ENCODE measurements at places on chromosomes 4 and X. TPM values are rescaled to one million over a fixed set of nuclear protein-coding genes. Genes with fewer than 3 reads are reported as not detected.

- no peak overlapping the region for H3K27ac ChIP-seq
- H3K27me3 ChIP-seq, result no peaks in the 10 kb centered on the region
- no peak overlapping the region for H3K4me3 ChIP-seq
- peaks cover 8% of the 10 kb centered on the region for H3K4me1 ChIP-seq
These were observed 65.6 kb downstream of the ATXN3L start for GRCh38 chrX:13254076-13254785.

- peaks cover 13% of the 10 kb centered on the region for H3K4me1 ChIP-seq
- H3K4me3 ChIP-seq, result no peak overlapping the region
- H3K36me3 ChIP-seq, result no peaks in the 10 kb centered on the region
- H3K27ac ChIP-seq, result no peak overlapping the region
- no peak for DNase-seq
These were observed 1.2 kb downstream of the NLGN4X start for GRCh38 chrX:6227453-6227835.

GRCh38 chr4:86961116-86961515, 26.3 kb downstream of the AFF1 start:
- H3K27me3 ChIP-seq, result no peaks in the 10 kb centered on the region
- no peak overlapping the region for H3K4me3 ChIP-seq
- H3K4me1 ChIP-seq, result peaks cover 61% of the 10 kb centered on the region

DNA sequence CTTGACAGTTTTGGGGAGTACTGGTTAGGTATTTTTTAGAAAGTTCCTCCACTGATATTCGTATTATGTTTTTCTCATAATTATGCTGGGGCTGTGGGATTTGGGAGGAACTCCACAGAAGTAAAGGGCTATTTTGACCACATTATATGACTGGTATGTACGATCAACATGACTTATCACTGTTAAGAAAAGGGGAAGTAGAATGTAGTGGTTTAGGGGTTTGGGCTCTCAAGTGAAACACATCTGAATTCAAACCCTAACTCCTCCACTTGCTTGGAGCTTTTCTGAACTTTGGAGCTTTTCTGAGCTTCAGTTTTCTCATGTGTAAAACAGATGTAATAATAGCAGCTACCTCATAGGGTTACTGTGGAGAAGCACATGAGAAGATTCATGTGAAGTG, 96.4 kb upstream of the C1GALT1C1 start:
- H3K4me3 ChIP-seq, result no peak overlapping the region
- no peaks in the 10 kb centered on the region for H3K4me1 ChIP-seq
- H3K27ac ChIP-seq, result no peak overlapping the region
- no peaks in the 10 kb centered on the region for H3K27me3 ChIP-seq

- no peaks in the 10 kb centered on the region for H3K27me3 ChIP-seq
- no peak for DNase-seq
- no peak overlapping the region for H3K27ac ChIP-seq
- H3K36me3 ChIP-seq, result no peaks in the 10 kb centered on the region
- no peak overlapping the region for H3K4me3 ChIP-seq
These were observed 117.7 kb upstream of the PSAPL1 start for GRCh38 chr4:7552466-7552865.

DNA sequence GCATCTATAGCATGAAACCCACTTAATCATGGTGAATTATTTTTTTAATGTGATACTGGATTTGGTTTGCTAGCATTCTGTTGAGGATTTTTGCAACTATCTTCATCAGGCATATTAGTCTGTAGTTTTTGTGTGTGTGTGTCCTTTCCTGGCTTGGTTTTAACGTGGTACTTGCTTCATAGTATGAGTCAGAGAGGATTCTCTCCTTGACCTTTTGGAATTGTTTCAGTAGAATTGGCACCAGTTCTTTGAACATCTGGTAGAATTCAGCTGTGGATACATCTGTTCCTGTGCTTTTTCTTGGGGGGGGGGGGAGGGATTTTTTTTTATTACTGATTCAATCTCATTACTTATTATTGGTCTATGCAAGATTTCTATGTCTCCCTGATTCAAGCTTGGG, 232.0 kb upstream of the KLF8 start:
- no peaks in the 10 kb centered on the region for H3K27me3 ChIP-seq
- H3K4me3 ChIP-seq, result no peak overlapping the region
- H3K27ac ChIP-seq, result no peak overlapping the region
- H3K36me3 ChIP-seq, result no peaks in the 10 kb centered on the region
- H3K4me1 ChIP-seq, result no peaks in the 10 kb centered on the region
- DNase-seq, result no peak

DNA sequence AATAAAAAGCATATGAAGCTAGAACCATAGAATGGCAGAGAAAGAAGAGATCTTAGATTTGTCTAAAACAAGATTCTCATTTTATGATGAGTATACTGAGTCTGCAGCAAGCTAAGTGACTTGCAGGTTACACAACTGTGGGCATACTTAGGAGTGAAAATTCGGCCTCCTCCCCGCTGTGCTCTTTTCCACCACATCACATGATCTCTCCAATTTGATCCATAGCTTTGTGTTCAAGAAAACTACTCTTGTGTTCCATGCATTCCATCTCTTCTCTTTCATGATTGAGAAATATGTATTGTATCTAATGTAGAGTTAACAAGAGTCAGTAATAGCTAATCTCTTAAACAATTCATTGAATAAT, 234.3 kb downstream of the SCFD2 start:
- DNase-seq, result no peak
- H3K4me1 ChIP-seq, result no peaks in the 10 kb centered on the region
- H3K27me3 ChIP-seq, result no peaks in the 10 kb centered on the region
- no peak overlapping the region for H3K27ac ChIP-seq

GRCh38 chrX:134929808-134930207, 61.0 kb upstream of the SMIM10 start:
- DNase-seq, result no peak
- H3K27ac ChIP-seq, result no peak overlapping the region
- no peaks in the 10 kb centered on the region for H3K4me1 ChIP-seq
- H3K36me3 ChIP-seq, result no peaks in the 10 kb centered on the region

GRCh38 chr4:55338486-55338885, 7.6 kb upstream of the SRD5A3 start:
- H3K36me3 ChIP-seq, result no peaks in the 10 kb centered on the region
- DNase-seq, result no peak
- no peak overlapping the region for H3K27ac ChIP-seq
- H3K4me3 ChIP-seq, result no peak overlapping the region
- H3K27me3 ChIP-seq, result no peaks in the 10 kb centered on the region

DNA sequence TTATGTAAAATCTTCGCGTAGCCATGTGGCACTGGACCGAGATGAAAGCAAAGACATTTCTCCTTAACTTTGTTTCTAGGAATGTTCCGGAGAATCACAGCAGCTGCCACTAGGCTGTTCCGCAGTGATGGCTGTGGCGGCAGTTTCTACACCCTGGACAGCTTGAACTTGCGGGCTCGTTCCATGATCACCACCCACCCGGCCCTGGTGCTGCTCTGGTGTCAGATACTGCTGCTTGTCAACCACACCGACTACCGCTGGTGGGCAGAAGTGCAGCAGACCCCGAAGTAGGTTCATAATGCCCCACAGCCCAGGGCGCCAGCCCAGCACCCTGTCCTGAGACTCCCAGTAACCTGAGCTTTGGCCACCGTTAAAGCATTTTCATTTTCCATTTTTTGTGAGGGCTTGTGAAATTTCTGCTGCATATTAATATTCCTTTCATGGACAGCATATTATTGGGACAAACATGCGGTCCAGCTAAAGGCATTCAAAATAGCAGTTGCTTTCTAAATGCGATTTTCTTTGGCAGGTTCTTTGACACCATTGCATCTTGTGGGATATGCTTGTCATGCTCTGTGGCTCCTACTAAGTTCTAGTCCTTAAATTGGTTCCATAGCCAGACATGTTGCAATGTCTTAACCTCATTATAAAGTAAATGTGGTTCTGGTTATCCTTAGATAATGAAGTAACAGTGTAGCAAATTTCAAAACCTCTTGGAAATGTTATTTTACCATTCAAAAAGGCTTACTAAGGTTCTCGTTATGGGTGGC, 49.1 kb upstream of the MSANTD1 start:
- no peaks in the 10 kb centered on the region for H3K36me3 ChIP-seq
- no peaks in the 10 kb centered on the region for H3K27me3 ChIP-seq
- no peak for DNase-seq
- no peak overlapping the region for H3K4me3 ChIP-seq

DNA sequence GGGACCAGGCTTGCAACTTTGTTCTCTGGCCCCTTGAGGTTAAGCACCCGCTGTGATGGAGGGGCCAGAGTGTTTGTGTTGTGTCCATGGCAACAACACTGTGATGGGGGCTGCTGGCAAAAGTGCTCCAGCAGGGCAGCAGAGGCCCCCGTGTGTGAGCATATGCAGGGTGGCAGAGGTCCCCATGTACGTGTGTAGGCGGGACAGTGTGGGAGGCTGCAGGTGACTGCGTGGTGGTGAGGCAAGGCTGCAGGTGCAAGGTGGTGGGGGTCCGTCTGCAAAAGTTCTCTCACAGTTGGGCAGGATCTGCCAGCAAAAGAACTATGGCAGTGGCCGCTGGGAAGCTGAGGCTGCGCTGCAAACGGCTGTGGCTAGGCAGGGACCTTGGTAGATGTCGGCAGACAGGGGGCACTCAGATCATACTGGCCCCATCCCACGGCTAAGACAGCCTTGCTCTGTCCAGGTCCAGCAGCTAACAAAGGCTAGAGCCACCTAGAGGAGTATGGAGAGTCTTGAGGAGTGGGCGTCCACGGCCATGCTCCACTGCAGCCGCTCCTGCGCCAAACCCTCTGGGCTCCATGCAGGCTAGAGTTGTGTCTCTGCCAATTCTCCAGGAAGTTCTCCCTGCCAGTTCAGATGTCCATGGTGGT, 46.8 kb upstream of the PASD1 start:
- H3K4me3 ChIP-seq, result no peak overlapping the region
- no peak for DNase-seq
- H3K27me3 ChIP-seq, result no peaks in the 10 kb centered on the region
- no peaks in the 10 kb centered on the region for H3K4me1 ChIP-seq
- H3K27ac ChIP-seq, result no peak overlapping the region

GRCh38 chrX:7262551-7262950, 114.6 kb upstream of the PUDP start:
- no peak overlapping the region for H3K4me3 ChIP-seq
- H3K36me3 ChIP-seq, result no peaks in the 10 kb centered on the region
- DNase-seq, result no peak
- no peaks in the 10 kb centered on the region for H3K4me1 ChIP-seq
- H3K27ac ChIP-seq, result no peak overlapping the region
- H3K27me3 ChIP-seq, result no peaks in the 10 kb centered on the region

DNA sequence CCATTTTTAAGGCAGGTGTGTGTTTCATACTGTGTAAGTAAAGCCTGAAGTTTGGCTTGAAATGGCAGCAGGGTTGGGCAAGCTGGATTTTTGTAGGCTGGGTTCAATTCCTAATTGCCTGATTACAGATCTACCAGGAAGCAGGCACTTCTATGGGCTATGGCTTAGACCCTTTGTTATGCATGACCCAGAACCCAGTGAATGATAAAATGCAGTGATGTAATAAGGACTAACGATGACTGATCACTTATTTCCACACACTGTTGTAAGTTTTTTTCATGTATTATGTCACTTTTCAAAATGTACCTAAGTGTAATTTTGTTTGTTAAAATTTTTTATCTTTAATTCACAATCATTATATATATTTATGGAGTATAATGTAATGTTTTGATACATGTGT, 8.6 kb downstream of the LANCL3 start:
- no peaks in the 10 kb centered on the region for H3K36me3 ChIP-seq
- H3K27me3 ChIP-seq, result no peaks in the 10 kb centered on the region
- no peak for DNase-seq
- no peaks in the 10 kb centered on the region for H3K4me1 ChIP-seq
- no peak overlapping the region for H3K27ac ChIP-seq
- no peak overlapping the region for H3K4me3 ChIP-seq

GRCh38 chr4:101022151-101023024, 324.9 kb downstream of the PPP3CA start:
- H3K4me3 ChIP-seq, result no peak overlapping the region
- no peak for DNase-seq
- no peaks in the 10 kb centered on the region for H3K4me1 ChIP-seq
- no peaks in the 10 kb centered on the region for H3K36me3 ChIP-seq

DNA sequence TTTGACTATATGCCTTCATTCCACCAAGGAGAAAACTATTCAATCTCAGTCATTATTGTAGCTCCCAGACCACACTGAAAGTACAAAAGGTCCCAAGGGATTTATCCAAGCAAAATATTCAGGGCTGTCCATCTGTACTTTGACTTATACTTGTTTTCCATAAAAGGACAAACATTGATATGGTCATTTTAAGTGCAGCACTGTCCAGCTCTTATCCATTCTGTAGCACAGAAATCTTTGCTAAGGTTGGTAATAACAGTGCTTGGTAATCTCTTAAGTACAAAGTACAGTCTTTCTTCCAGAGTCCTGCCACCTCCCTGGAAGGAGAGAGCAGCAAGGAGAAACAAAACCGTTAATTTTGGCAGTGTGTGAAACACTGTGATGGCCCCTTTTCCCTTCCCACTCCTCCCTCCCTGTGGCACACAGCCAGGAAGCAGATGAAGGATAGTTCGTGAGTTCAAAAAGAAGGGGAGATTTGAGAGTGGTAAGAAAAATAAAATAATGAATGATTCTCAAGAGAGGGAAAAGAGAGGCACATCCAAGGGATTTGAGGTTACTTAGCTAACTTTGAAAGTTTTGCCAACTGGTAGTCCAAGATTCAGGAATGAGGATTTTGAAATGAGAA, 6.8 kb upstream of the CXCL2 start:
- H3K4me1 ChIP-seq, result peaks cover 65% of the 10 kb centered on the region
- no peaks in the 10 kb centered on the region for H3K27me3 ChIP-seq
- H3K36me3 ChIP-seq, result no peaks in the 10 kb centered on the region
- no peak for DNase-seq

Gene RTL9
- total RNA-seq, result not detected

Gene MID1IP1
- total RNA-seq, result 53.2 TPM

Gene ASB11
- total RNA-seq, result 0.52 TPM

Gene KLKB1
- 2.6 TPM for total RNA-seq

Gene HTN3
- not detected for total RNA-seq

Gene GPR78
- total RNA-seq, result not detected

Data from body of pancreas (tissue), 4 donors.